Vagina (tissue), 2 donors: ENCODE measurements at places on chromosomes 1 and 21. TPM values are rescaled to one million over a fixed set of nuclear protein-coding genes. Genes with fewer than 3 reads are reported as not detected.

SPOCD1 gene
- 4.2 TPM for total RNA-seq

CNR2 gene
- not detected for total RNA-seq

TNFSF4 gene
- total RNA-seq = 0.74 TPM

DNAJC28 gene
- total RNA-seq = 1.5 TPM

PLPPR4 gene
- 1.5 TPM for total RNA-seq

MYBPH gene
- total RNA-seq = not detected

NPR1 gene
- 45.9 TPM for total RNA-seq

BARHL2 gene
- not detected for total RNA-seq

RAD54L gene
- total RNA-seq = 8.1 TPM

HFM1 gene
- total RNA-seq = 9.3 TPM

DMRTA2 gene
- not detected for total RNA-seq

STUM gene
- total RNA-seq = 6.4 TPM

DNA sequence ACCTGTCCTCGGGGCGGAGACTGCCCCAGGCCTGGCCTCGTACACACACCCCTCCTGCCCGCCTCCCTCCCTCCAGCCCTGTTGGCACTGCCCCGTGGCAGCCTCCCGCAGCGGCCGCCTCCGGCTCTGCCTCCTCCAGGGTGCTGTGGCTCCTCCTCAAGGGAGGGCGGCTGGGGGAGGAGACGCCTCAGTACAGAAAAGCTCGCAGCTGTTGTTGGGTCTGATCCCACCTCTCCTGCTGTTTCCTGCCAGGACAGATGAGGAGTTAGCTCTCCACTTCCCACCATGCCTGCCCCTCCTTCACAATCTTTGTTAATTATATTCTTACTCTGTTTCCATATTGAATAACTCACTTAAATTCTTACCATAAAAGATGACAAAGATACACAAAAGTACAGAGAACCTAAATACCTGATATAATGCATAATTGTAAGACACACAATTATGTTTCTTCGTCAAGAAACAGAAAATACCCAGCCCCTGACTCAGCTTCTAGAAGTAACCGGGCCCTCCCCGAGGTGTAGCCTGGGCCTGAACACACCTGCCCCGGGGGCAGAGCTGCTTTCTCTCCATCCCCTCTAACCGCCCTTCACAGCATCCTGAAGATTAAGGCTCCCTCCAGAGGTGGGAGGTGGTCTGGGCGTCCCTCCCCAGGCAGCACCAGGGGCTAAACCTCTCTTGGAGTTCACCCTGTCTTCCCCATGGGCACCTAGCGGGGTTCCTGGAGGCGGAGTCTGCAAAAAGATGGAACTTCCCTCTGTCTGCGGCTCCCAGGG is 30.6 kb upstream of the COL6A1 start:
- DNase-seq = no peak

DNA sequence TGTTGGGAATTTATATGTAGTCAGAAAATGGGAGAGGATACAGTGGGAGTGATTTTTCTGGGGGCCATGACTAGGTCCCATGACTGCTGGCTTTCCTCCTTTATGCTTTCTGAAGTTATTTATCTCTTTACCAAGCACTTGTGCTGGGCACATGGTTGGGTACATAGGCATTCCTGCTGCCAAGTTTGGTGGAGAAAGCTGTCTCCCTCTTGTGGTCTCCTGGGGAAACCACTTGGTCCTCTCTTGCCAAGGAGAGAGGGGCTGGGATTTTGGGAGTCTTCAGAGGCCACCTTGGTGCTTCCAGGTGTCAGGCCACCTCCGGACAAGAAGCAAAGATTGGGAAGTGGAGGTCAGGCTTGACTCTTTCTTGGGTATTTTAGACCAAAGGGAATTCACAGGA is 120.2 kb upstream of the KCNE2 start:
- DNase-seq = no peak

DNA sequence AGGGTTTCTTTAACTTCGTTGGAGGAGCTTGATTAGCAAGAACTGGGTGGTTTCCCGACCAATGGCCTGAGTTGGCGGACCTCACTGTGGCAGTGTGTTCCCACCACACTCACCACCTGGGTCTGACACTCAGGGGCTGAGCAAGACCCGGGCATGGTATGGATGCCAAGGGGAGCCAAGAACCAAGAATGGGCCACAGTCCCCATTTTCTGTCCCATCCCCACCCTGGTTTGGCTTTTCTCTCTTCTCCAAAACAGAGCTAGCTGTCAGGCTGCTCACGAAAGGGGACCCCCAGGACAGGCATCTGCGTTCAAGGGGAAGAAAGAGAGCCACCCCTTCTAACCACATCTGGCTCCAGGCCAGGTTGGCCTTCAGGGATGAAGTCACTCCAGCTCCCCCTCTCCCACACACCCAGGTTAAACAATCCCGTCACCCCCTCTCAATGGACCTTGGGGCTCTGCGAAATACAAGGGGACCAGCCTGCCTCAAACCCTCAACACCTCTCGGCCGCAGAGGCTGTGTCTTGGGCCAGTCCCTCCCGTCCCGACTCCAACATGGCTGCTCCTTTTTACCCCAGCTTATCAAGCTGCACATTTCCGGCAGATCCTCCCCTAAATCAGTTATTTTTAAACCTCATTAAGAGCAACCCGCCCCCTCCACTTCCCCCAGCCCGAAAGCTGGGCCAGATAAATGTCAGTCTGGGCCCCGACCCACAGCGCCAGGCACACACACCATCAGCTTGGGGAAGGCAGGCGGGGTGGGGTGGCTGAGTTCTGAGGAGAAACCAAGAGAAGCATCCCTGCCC is 3.4 kb downstream of the TAGLN2 start:
- DNase-seq = no peak

DNA sequence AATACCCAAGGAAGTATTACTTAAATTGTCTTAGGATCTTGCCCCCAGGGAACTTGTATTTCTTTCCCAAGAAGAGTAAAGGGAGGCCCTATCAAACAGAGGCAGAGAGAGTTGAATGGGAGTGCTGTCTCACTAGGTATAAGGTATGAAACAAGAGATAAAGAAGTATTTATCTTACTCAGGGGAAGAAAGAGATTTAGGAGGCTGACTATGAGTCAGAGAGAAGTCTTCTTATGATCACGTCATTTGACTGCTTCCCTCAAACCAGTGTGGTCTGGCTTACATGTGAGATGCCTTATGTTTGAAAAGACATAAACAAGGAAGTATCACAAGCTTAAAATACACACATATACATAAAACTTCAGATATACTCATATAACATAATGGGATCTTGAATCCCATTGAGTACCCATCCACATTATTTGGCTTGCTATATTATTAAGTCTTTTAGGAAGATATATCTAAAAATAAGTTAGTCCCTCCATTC is 29.6 kb downstream of the DUSP10 start:
- no peak for DNase-seq

DNA sequence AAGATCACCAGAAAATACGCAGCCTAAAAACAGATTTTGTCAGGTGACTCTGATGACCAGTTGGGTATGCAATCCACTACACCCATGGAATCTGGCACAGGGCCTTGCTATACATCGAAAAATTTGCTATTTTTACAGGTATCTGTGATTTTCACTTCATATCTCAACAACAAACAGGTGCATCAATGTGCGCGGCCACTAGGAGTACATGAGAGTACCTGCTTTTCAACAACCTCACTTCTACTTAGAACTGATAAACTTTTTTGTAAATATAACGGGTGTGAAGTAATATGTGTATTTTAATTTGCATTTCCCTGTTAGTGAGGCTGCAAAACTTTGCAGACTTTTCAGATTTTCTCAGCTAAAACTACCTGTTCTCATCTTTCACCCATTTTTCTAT is 80.8 kb downstream of the SLC45A1 start:
- peak; percentile 47 for DNase-seq

DNA sequence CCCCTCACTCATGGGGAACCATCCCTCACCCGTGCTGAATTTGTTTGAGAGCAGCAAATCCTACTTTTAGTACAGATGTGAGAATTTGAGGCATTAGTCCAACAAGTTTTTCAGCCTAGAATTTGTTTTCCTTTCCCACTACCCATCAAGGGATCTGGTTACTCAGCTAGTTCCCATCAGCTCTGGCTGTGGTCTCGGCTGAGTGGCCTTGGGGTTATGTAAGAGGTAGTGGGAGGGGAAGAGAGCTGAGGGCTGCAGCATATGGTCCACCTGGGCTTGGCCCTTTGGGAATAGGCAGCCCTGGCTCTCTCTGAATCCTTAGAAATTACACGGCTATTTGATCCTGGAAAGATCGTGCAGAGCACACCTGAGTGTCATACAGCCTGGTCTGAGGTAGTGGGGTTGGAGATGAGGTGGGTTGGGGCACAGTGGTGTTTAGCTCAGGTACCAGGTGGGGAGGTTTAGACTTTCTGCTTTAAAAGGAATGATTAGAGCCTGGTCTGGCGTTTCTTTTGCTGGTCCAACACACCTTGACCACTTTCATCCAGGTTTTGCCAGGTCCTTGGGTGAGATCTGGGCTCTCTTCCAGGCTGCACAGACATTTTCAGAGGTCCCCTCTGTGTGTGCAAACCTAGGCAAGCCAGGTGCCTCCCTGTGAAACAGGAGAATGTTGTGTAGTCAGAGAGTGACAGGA is 4.2 kb downstream of the GSTM4 start:
- no peak for DNase-seq

DNA sequence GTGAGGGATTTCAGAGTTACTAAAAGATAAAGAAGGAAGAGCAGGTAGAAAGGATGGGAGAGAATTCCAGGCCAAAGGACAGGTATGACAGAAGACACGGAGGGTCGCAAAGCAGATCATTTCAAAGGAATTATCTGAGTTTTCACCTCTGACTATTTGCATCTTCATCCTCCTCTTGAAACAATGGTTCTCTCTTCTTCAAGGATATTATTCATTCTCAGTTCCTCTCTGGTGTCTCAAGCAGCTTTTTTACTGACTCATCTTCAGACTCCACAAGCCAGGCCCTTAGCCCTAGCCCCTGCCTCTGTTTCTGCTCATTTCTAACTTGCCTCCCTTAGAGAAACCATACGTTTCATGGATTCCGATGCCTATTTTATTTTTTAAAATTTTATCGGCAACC is 15.0 kb downstream of the DDX59 start:
- no peak for DNase-seq

- no peak for DNase-seq
These were observed 824.6 kb upstream of the TMPRSS15 start for GRCh38 chr21:19228226-19228625.

DNA sequence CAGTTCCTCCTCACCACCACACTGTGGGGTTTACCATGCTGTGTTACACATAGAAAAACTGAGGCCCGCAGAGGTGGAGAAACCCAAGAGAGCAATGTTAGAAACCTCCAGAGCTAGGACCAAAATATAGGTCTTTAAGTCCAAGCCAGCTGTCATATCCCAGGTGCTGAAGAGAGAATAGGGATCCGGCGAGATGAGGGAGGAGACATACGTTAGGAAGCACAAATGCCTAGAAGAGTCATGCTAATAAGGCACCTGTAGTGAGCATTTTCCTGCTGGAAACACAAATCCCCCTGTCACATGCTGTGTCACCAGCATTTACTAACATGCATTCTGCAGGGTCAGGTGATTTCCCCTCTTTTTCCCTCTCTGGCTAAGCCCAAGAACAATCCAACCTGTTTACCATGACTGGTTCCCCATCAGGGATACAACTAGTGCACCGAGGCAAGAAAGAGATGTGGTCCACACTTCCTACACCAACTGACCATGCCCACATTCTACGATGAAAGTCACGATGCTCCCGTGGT is 168.6 kb upstream of the CAMK1G start:
- no peak for DNase-seq

GRCh38 chr21:32494934-32495709 is 82.6 kb downstream of the EVA1C start:
- no peak for DNase-seq

GRCh38 chr1:9319789-9320519 is 27.3 kb downstream of the SPSB1 start:
- DNase-seq = no peak

DNA sequence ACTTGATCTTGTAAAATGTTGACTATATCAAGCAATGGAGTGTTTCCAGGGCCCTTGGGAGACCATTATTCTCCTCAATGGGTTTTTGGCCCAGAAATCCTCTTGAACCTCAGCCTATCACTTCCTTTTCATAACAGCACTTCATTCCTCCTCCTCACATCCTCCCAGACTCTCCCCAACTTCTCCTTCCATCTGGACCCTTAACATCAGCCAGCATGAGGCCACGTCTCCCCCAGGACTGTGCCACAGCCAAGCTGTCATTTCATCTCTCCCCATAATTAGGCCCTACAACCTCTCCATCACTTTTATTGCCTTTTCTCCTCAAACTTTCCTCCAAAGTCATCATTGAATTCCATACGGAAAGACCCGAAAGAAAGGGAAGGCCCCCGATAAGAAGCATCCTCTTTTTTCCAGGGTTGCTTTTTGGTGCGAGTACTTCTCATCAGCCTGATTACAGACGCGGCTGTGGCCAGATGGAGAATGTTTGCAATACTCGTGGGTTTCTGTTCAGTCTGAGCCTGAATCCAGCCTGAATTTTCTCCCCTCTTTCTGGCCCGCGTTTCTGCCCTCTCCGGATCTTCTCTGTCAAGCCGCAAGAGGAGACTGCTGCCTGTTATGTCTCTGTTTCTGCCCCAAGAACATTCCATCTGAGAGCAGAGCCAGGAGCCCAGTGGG is 52.7 kb upstream of the SLC25A33 start:
- DNase-seq = no peak

DNA sequence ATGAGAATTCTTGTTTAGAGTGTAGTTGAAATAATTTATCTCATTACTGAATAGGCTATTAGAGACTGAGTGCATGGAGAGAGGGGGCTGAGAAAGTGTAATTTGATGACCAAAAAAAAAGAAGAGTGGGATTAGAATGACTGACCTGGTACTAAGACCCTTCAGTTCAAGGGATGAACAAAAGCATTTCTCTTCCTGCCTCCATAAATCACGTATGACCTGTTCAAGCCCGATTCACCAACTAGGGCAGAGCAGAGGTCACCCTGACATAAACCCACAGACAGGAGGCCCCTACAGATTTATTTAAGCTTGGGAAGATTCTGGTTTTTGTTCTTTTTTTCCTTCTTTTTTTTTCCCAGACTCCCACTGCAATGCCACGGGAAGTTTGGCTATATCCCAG is 123.7 kb upstream of the COP1 start:
- DNase-seq = no peak

DNA sequence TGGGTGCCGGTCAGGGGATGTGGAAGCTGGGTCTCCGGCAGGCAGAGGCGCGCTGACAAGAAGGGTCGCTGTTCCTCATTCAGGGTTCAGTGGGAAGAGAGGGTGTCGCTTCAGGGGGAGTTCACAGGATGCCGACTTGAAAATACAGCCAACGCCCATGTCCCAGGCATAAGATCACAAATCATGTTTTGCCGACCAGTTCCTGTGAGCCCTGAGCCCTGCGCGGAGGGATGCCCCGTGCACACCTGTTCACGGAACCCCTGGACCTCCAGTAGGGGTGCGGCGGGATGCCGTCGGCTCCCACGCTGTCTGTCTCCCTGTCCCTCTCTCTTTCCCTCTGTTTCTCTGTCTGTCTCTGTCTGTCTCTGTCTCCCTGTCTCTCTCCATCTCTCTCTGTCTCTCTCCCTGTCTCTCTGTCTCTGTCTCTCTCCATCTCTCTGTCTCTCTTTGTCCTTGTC is 26.8 kb downstream of the TP73 start:
- DNase-seq = no peak

- no peak for DNase-seq
These were observed 5.7 kb upstream of the PLPP3 start for GRCh38 chr1:56584910-56585528.

GRCh38 chr1:925561-926421 is 2.1 kb downstream of the SAMD11 start:
- DNase-seq = no peak

GRCh38 chr21:45799765-45800338 is 156.3 kb downstream of the PCBP3 start:
- no peak for DNase-seq
